ENCODE measurements at places on chromosomes 5 and 9.

- DNase-seq = peak; percentile 40
These were observed 286.7 kb downstream of the TLE4 start for GRCh38 chr9:79858508-79858907.

GRCh38 chr9:79895232-79895631, 323.5 kb downstream of the TLE4 start:
- no peak for DNase-seq

- DNase-seq = peak; percentile 37
These were observed 1.2 kb downstream of the RNF14 start for GRCh38 chr5:141969783-141970771.

DNA sequence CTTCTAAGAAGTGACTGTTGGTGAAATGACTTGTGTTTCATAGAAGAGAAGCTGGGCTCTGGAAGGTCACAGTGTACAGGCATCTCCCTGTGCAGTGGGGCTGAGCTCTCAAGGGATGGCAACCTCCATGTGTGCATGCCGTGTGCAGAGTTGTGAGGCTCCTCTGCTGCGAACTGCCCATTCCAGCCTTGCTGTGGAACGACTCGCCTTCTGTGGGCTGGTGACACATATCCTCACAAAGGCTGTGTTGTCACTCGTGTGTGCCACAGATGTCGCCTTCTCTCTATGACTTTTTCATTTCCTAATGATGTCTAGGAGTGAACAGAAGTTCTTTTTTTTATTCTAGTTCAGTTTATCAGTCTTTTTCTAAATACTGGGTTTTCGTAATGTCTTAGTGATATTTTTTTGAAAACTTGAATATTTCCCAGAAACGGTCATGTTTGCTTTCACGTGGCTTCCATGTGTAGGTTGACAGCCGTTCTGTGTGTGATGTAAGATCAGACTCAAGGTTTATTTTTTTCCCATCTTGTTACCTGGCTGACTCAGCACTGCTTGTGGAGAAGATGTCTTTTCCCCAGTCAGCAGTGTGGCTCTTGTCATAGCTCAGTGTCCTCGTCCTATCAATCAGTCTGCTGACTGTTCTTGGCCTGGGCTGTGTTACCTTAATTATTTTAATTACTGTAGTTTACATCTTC, 57.3 kb upstream of the CACNA1B start:
- DNase-seq = no peak

Measured in CD14-positive monocyte (primary cell).